ENCODE measurements at places on chromosomes 4 and X. TPM values are rescaled to one million over a fixed set of nuclear protein-coding genes. Genes with fewer than 3 reads are reported as not detected.

The UCP1 gene
- polyA plus RNA-seq, result not detected

- no peak for DNase-seq
These were observed 75.1 kb upstream of the DDX3X start for GRCh38 chrX:41258871-41259270.

The NIPAL1 gene
- polyA plus RNA-seq, result 1.2 TPM

The MPP1 gene
- polyA plus RNA-seq, result 24.9 TPM

The ENPEP gene
- polyA plus RNA-seq, result 2.0 TPM

GRCh38 chr4:36115312-36115711 is 129.0 kb downstream of the ARAP2 start:
- DNase-seq, result no peak

- no peak for DNase-seq
These were observed 213.1 kb upstream of the NOCT start for GRCh38 chr4:138802499-138802898.

The RRAGB gene
- 26.2 TPM for polyA plus RNA-seq

The HSFX3 gene
- not detected for polyA plus RNA-seq

DNA sequence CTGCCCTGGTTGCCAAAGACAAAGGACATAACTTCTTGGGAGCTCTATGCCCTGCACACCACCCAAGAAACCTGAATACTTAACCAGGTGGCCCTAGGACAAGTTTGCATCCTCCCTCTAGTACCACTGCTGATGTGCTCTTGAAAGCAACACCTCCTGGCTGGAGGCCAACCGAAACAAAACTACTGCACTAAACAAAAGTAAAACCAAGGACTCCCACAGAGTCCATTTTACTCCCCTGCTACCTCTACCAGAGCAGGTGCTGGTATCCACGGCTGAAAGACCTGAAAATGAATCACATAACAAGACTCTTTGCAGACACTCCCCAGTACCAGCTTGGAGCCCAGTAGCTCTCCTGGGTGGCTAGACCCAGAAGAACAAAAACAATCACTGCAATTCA is 941.8 kb downstream of the RAPGEF2 start:
- DNase-seq, result no peak

DNA sequence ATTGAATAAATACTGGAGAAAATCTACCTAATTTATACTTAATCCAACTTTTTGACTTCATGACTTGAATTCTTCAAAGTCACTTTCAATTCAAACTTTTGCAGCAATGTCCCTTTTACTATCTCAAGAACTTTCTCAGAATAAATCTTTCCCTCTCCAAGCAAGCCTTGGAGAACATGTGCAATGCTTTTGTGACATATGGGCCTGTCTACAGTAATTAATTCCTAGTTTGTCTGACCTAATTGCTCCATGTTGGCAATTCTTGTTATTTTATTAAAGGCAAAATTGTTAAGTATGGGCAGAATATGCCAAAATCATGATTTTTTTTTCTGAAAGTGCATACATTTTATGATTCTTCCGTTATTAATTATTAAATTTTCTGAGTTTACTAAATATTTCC is 1115.3 kb downstream of the PDHA2 start:
- DNase-seq, result no peak

DNA sequence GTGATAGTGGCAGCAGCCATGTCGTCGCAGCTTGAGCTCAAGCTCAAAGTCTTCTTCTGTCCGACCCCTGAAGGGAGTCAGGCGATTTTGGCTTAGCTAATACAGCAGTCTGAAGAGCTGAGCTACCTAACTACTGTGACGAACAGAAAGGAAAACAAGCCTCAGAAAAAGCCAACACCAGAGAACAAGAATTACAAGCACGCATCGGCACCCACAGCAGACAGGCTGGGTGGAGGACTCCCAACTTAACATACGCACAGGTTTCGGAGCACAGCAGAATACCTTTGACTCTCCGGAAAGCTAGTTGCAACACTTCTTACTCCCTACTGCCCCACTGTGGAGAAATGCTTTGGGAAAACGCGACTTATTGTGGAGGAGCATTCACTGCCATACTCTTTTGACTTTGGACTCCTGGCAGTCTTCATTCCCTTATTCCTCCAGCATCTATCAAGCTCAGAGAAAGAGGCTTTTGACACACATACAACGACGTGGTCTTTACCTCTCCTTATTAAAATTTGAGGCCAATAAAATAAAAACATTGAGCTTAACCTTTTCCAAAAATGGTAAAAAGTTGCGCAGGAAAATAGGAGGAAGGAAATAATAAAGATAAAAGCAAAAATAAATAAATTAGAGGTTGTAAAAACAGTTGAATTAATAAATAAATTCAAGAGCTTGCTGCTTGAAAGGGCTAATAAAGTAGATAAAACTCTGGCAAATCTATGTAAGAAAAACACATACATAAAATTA is 41.3 kb upstream of the GPC3 start:
- peak; percentile 52 for DNase-seq

GRCh38 chrX:57177070-57177469 is 39.9 kb upstream of the SPIN2A start:
- no peak for DNase-seq

DNA sequence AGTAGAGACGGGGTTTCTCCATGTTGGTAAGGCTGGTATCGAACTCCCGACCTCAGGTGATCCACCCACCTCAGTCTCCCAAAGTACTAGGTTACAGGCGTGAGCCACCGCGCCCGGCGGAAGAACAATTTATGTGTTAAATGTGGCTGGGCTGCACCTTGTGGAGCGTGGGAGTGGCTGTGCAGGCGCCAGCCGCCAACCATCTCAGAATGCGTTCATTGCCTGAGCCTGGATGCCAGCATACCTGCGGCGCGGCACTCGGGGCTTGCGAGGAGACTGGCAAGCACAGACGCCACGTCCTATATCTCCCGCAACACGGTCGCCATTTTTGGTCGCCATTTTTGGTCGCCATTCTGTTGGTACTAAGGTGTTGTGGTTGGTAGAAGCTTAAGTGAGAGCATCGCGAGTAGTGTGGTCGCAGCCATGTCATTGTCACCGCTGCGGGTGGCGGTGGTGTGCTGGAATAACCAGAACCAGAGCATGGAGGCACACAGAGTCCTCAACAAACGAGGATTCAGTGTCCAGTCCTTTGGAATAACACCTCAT is 193.6 kb upstream of the HTR2C start:
- no peak for DNase-seq

The MUC7 gene
- polyA plus RNA-seq, result not detected

- no peak for DNase-seq
These were observed 261.9 kb downstream of the CBLL2 start for GRCh38 chrX:22534643-22535042.
